ENCODE measurements at places on chromosomes 6 and 20.

GRCh38 chr20:63011798-63012197 is 5.0 kb upstream of the BHLHE23 start:
- peak; percentile 93 for DNase-seq

- DNase-seq: no peak
Observed at GRCh38 chr20:32162351-32162750, 45.2 kb downstream of the PLAGL2 start.

- DNase-seq: peak; percentile 90
Observed at GRCh38 chr6:26568601-26569432, 27.9 kb upstream of the ABT1 start.

- DNase-seq: no peak
Observed at GRCh38 chr20:47988676-47989075, 203.4 kb upstream of the SULF2 start.

DNA sequence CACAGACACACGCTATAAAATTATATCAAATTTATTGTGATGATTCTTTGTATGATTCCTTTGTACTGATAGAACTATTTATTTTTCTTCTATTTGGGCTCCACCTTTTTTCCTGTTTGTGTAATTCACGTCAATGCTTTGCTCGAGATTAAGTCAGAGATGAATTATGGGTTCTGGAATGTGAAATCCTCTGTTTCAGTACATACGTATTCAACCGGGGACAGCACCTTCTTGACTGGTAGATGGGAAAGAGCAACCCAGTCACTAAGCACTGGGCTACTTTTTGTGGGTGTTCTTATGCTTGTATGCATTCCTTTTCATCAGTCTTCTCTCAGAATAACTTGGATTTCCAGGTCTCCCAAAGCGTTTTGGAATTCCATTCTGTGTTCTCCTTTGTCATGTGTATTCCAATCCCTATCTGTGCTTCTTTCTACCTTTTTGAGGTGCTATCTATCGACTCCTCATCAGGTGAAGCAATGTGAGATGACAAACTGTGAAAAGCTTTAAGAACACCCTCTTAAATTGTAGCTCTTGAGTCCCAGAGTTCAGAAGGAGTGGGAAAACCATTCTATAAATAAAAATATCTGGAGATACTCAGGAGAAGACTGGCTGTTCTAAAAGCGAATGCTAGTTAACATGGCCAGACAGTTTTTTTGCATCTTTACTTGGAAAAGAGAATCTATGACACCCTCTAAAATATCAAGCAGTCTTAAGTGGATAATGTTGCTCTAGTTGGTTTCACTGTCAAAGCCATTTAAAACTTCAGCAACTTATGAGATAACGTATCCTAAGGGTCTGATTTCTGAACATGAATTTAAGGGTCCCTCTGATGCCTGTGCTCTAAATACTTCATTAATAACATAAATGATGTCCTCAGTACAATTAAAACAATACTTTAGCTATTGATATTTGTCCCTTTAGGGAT is 197.7 kb upstream of the PREP start:
- no peak for DNase-seq

GRCh38 chr20:53057579-53057978 is 85.4 kb downstream of the TSHZ2 start:
- DNase-seq: no peak

Data from kidney tubule cell (primary cell).